Stromal cell of bone marrow (primary cell): ENCODE measurements at places on chromosomes 3 and 15.

- DNase-seq: peak; percentile 89
These were observed 71.9 kb downstream of the MGLL start for GRCh38 chr3:127750226-127751031.

DNA sequence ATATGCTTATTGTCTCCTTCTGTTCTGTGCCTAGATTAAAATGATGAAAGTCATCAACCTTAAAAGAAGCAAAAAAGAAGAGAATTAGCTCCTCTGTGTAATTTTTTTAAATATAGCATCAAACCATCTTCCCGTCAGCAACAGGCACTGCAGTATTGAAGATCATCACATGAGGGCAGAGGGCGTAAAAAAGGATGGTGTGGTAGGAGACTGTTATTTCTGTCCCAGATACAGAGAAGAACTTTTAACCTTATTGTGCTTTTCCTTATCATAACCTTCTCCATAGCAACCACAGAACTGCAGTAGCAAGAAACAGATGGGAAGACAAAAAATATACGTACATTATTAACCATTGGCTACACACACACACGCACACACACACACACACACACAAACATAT is 88.8 kb downstream of the IGSF11 start:
- DNase-seq: no peak

GRCh38 chr15:88630141-88630721 is 8.6 kb upstream of the ISG20 start:
- no peak for DNase-seq

DNA sequence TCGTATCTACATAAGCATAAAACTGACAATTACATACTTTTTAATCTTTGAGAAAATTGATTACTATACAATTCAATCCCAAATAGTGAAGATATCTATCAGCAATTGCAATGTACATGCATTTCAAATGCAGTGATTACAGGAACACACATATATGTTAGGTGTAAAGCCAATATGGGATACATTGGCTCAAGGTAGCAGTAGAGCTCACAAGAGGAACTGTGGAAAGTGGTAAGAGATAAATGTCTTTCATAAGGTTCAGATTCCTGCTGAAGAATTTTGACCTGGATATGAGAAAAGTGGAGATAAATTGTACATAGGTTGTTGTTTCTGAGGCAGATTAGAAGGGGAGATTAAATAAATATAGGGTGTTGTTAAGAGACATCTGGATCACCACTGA is 1280.5 kb downstream of the OTOL1 start:
- no peak for DNase-seq

DNA sequence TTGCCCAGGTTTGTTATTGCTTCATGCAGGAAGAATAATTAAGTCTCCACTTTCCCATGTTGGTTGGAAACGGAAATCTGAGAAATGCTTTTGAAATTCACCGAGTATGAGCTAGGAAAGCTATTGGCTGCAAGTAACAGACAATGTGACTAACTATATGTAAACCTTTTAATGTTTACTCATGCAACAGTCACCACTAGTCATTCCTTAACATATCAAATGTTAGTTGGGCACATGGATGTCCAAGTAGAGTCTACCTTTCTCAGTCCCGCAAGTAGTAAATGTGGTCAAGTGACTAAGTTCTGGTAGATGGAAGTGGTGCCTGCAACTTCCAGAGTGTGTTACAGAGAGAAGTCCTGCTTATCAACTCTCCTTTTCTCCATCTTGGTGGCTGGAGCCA is 52.5 kb downstream of the KLF15 start:
- no peak for DNase-seq

DNA sequence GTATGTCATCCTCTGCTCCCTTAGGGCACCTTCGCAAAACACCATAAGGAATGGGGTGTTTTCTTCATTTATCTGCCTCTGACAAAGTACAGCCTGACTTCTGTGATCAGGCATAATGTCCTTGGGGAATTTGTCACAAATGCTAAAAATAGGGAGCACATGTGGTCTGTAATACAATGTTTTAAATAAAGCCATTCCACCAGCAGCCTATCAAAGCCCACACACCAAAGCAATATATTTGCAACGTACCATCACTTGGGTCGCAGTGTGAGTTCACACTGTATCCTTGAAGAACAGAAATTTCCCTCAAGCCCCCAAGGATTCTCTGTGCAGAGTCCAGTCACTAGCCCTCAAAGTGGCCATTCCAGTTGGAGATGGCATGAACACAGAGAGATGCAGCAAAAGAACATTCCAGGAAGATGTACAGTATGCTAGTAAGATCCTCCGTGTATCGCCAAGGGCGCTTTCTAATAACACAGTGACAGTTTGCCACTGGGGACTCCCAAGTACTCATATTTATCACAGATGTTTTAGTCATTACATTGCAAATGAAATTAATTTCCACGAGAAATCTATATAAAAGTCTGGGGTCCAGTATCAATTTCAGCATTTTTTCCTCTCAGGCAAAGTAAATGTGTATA is 246.7 kb downstream of the MCTP2 start:
- DNase-seq: no peak

DNA sequence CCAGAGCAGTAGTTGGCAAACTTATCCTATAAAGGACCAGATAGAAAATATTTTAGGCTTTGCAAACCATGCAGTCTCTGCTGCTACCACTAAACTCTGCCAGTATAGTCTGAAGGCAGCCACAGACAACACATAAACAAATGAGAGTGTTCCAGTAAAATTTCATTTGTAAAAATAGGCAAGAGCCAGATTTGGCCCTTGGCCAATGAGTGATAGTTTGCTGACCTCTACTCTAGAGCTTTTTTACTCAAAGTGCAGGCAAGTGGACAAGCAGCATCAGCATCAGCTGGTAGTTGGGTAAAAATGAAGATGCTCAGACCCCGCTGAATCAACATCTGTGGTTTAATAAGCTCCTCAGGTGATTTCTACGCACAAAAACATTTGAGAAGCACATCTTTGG is 269.8 kb downstream of the NTRK3 start:
- DNase-seq: no peak

- no peak for DNase-seq
These were observed 69.0 kb downstream of the NME9 start for GRCh38 chr3:138260611-138261010.

DNA sequence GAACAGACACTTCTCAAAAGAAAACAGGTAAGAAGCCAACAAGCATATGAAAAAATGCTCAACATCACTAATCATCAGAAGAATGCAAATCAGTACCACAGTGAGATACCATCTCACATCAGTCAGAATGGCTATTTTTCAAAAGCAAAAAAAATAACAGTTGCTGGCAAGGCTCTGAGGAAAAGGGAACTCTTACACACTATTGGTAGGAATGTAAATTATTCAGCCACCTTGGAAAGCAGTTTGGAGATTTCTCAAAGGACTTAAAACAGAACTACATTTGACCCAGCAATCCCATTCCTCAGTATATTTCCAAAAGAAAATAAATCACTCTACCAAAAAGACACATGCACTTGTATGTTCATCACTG is 95.6 kb downstream of the APBA2 start:
- no peak for DNase-seq

- no peak for DNase-seq
These were observed 101.8 kb upstream of the AADACL2 start for GRCh38 chr3:151631946-151632345.

- no peak for DNase-seq
These were observed 162.7 kb upstream of the AGTR1 start for GRCh38 chr3:148535001-148535400.

DNA sequence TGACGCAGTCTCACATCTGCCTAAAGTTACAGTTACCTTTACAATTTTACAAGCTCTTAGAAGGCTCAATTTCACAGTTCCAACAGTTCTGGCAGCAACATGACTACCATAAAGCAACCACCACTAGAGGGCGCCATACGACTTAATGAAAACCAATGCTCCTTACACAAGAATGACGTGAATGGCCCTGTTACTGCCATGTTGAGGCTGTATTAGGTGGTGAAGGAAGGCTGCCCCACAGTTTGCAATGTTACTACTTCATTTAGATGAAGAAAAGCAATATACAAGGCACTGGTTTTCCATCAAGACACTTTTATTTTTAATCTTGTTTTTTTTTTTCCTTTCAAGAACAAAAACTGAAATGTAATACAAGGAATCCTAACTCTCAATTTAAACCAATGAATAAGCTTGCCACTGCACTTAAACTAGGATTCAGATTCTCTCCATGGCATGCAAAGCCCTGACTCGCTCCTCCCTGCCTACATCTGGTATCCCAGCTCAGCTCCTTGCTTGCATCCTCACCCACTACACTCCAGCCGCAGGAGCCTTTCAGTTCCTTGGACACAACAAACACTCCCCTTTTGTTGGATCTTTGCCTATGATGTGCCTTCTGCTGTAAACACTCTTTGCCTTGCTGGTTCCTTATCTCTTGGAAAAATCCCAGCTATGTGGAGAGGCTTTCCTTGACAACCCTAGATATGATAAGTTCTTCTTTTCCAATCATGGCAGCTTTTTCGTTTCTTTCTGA is 270.7 kb downstream of the GBE1 start:
- DNase-seq: peak; percentile 72
